ENCODE measurements at places on chromosomes 1 and 21. TPM values are rescaled to one million over a fixed set of nuclear protein-coding genes. Genes with fewer than 3 reads are reported as not detected.

Gene KIF26B
- 0.17 TPM for total RNA-seq

Gene MIA3
- total RNA-seq: 69.3 TPM

Gene HEYL
- 0.12 TPM for total RNA-seq

- no peak for DNase-seq
- H3K27me3 ChIP-seq: no peaks in the 10 kb centered on the region
- H3K4me3 ChIP-seq: peak overlapping the region; percentile 90
- H3K36me3 ChIP-seq: peaks cover 13% of the 10 kb centered on the region
- peaks cover 43% of the 10 kb centered on the region for H3K4me1 ChIP-seq
- H3K27ac ChIP-seq: peak overlapping the region; percentile 96
Measured at GRCh38 chr1:54887665-54888071, 673 bp upstream of the DHCR24 start.

GRCh38 chr1:39305555-39305954, 101.1 kb downstream of the MACF1 start:
- peaks cover 17% of the 10 kb centered on the region for H3K36me3 ChIP-seq
- no peak overlapping the region for H3K4me3 ChIP-seq
- DNase-seq: no peak
- no peaks in the 10 kb centered on the region for H3K4me1 ChIP-seq

- H3K27me3 ChIP-seq: peaks cover 32% of the 10 kb centered on the region
- no peaks in the 10 kb centered on the region for H3K4me1 ChIP-seq
- H3K27ac ChIP-seq: no peak overlapping the region
- no peak overlapping the region for H3K4me3 ChIP-seq
- no peak for DNase-seq
Measured at GRCh38 chr1:29767088-29767685, 530.9 kb downstream of the PTPRU start.

DNA sequence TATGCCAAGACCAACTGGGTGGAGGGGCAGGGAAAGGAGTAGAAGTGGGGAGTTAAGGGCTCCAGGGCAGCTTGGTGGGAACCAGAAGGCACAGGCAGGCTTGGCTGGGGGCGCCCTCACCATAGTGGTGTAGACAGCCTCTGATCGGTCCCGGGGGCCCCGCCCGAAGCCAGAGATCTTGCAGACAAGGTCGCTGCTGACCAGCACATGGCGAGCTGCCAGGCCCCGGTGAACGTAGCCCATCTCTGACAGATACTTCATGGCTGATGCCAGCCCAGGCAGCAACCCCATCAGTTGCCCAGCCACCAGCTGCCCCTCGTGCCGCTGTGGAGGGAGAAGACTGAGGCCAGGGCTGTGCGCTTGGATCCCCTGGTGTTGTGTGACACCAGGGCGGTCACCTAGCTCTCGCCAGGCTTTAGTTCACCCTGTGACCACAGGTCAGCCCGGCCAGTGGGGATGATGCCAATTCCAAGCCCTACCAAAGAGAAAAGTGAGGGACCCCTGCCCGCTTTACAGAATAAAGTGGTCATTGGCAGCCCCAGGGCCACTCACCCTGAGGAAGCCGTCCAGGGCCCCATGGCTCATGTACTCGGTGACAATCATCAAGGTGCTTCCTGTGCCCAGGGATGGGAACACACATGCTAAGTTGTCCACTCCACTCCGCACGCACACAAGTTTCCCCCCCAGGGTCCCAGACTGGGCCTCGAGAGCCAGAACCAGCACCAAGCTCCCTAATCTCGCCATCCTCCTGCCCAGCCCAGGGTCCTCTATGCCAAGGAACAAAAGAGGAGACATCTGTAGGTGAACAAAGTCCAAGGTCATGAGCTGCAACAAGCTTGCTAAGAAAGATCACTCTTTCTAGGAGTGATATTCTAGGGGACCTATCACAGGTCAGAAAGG, 28.2 kb downstream of the CDCA8 start:
- no peak overlapping the region for H3K27ac ChIP-seq
- no peaks in the 10 kb centered on the region for H3K36me3 ChIP-seq
- no peak overlapping the region for H3K4me3 ChIP-seq
- H3K4me1 ChIP-seq: no peaks in the 10 kb centered on the region

- peaks cover 18% of the 10 kb centered on the region for H3K27me3 ChIP-seq
- DNase-seq: peak; percentile 93
- H3K36me3 ChIP-seq: no peaks in the 10 kb centered on the region
- peaks cover 5% of the 10 kb centered on the region for H3K4me1 ChIP-seq
Measured at GRCh38 chr1:153032677-153033308, 1.8 kb downstream of the SPRR1B start.

DNA sequence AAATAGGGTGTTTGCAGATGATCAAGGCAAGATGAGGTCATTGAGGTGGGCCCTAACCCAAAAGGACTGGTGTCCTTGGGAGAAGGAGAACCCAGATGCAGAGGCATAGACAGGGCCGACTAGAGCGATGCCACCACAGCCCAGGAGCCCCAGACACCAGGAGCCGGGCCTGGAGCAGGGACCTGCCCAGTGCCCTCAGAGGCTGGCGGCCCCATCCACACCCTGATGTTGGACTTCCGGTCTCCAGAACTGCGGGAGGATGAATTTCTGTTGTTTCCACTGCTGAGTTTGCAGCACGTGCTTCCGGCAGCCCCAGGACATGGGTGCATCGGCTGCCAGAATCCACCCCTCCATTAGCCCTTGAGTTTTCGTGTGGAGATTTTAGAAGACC, 7.2 kb upstream of the ACTRT2 start:
- H3K27ac ChIP-seq: no peak overlapping the region
- DNase-seq: no peak
- no peaks in the 10 kb centered on the region for H3K36me3 ChIP-seq
- no peaks in the 10 kb centered on the region for H3K4me1 ChIP-seq
- peaks cover 79% of the 10 kb centered on the region for H3K27me3 ChIP-seq

GRCh38 chr1:36232212-36233095, 8.2 kb downstream of the THRAP3 start:
- no peak overlapping the region for H3K4me3 ChIP-seq
- no peaks in the 10 kb centered on the region for H3K27me3 ChIP-seq
- no peak for DNase-seq
- H3K4me1 ChIP-seq: no peaks in the 10 kb centered on the region
- H3K27ac ChIP-seq: no peak overlapping the region

DNA sequence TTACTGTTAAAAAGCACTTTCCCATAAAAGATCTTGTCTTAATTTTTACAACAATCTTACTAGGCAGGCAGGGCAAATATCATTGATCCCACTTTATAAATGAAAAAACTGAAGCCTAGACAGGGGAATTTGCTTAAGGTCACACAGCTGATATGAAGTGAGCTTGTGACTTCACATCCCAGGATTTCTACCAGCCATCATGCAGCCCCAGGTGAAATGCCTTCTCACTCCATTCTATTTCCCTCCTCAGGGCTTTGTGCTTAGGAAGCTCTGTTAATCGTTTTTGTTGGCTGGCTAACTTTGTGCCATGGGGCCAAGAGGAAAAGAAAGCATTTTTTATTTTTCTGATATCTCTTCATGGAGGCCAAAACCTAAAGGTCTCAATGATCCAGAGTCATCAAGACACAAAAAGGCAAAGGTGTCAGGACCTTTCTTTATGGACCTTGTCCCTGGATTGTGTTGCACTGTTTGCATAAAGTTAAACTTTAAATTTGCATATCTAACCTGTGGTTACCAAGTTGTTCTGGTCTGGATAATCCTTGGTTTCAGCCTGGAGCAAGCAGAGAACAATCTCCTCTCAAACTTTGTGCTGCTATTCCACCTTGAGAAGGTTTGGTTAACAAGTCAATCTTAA, 44.8 kb upstream of the ZNF326 start:
- H3K4me1 ChIP-seq: peaks cover 42% of the 10 kb centered on the region
- no peak overlapping the region for H3K4me3 ChIP-seq
- no peak overlapping the region for H3K27ac ChIP-seq
- H3K36me3 ChIP-seq: no peaks in the 10 kb centered on the region
- no peak for DNase-seq

GRCh38 chr21:45901061-45901690, 80.4 kb upstream of the COL6A1 start:
- H3K4me1 ChIP-seq: no peaks in the 10 kb centered on the region
- H3K4me3 ChIP-seq: no peak overlapping the region
- no peak overlapping the region for H3K27ac ChIP-seq
- no peaks in the 10 kb centered on the region for H3K27me3 ChIP-seq
- H3K36me3 ChIP-seq: no peaks in the 10 kb centered on the region

DNA sequence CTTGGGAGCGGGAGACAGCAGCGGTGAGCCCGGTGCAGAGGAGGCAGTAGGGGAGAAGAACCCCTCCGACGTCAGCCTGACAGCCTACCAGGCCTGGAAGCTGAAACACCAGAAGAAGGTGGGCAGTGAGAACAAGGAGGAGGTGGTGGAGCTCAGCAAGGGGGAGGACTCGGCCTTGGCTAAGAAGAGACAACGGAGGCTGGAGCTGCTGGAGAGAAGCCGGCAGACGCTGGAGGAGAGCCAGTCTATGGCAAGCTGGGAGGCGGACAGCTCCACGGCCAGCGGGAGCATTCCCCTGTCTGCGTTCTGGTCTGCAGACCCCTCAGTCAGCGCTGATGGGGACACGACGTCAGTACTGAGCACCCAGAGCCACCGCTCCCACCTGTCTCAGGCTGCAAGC, 32.9 kb downstream of the STYXL2 start:
- no peak for DNase-seq
- H3K27ac ChIP-seq: no peak overlapping the region
- H3K4me1 ChIP-seq: no peaks in the 10 kb centered on the region
- peaks cover 6% of the 10 kb centered on the region for H3K27me3 ChIP-seq

GRCh38 chr1:230189341-230189740, 122.3 kb downstream of the GALNT2 start:
- peaks cover 23% of the 10 kb centered on the region for H3K4me1 ChIP-seq
- no peaks in the 10 kb centered on the region for H3K27me3 ChIP-seq
- peaks cover 13% of the 10 kb centered on the region for H3K36me3 ChIP-seq
- H3K4me3 ChIP-seq: no peak overlapping the region
- no peak for DNase-seq
- no peak overlapping the region for H3K27ac ChIP-seq

- no peak overlapping the region for H3K4me3 ChIP-seq
- no peaks in the 10 kb centered on the region for H3K36me3 ChIP-seq
- no peaks in the 10 kb centered on the region for H3K27me3 ChIP-seq
- no peak overlapping the region for H3K27ac ChIP-seq
- no peak for DNase-seq
- no peaks in the 10 kb centered on the region for H3K4me1 ChIP-seq
Measured at GRCh38 chr1:53842347-53842746, 4.3 kb upstream of the NDC1 start.

GRCh38 chr1:89023026-89023425, 360 bp upstream of the GBP3 start:
- H3K27ac ChIP-seq: peak overlapping the region; percentile 68
- peaks cover 24% of the 10 kb centered on the region for H3K4me1 ChIP-seq
- H3K36me3 ChIP-seq: 0 out of 2 replicates have a peak, but pooled peaks cover 8% of the 10 kb centered on the region
- no peak for DNase-seq
- peak overlapping the region; percentile 63 for H3K4me3 ChIP-seq
